Right renal pelvis (tissue), 4 donors: ENCODE measurements at places on chromosomes 6 and 20. TPM values are rescaled to one million over a fixed set of nuclear protein-coding genes. Genes with fewer than 3 reads are reported as not detected.

DNA sequence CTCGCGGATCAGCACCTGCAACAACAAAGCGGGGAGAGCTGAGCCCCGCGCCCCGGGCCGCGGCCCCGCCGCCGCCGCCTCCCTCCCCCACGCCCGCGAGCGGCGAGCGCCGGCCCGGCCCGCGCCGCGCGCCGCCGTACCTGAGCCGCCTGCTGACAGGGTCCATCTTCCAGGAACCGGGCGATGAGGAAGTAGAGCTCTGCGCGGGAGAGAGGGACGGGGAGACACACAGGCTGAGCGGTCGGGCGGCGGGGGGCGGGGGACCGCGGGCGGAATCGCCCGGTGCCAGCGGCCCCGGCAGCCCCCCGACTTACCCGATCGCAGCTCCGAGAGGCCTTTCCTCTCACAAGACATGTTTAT, 359 bp downstream of the PHIP start:
- DNase-seq, result no peak

SLC35A1 gene
- polyA plus RNA-seq, result 44.8 TPM

DNA sequence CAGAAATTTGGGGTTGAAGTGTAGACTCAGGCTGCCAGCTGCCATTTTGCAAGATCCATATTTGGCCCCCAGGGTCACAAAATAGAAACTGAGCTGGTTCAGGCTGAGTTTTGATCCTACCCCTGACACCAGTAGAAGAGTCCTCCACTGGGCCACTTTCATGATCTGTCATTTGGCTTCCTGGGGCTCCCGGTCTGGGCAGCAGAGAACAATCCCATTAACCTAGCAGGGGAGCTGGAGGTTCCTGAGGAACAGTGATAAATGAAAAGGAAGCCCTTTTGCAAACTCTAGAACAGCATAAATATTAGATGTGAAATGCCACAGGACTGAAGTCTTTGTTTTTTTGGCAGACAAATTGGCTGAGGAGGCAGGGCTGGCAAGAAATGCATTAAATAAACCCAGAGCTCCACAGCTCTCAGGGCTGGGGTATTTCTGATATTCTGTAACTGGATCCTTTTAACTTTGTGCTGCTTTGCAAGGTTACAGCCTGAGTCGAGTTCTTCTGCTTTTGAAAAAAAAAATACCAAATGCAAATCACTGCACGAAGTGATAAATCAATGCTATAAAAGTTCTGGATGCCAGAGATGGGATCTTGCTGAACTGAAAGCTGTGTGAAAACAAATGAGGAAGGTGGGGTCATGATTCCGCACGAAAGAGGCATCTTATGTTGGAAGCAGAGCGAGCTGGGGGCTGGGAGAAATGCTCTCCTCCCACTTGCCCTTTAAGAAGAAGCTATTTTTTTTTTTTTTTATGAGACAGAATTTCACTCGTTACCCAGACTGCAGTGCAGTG, 64.4 kb downstream of the SULF2 start:
- DNase-seq, result no peak

DNA sequence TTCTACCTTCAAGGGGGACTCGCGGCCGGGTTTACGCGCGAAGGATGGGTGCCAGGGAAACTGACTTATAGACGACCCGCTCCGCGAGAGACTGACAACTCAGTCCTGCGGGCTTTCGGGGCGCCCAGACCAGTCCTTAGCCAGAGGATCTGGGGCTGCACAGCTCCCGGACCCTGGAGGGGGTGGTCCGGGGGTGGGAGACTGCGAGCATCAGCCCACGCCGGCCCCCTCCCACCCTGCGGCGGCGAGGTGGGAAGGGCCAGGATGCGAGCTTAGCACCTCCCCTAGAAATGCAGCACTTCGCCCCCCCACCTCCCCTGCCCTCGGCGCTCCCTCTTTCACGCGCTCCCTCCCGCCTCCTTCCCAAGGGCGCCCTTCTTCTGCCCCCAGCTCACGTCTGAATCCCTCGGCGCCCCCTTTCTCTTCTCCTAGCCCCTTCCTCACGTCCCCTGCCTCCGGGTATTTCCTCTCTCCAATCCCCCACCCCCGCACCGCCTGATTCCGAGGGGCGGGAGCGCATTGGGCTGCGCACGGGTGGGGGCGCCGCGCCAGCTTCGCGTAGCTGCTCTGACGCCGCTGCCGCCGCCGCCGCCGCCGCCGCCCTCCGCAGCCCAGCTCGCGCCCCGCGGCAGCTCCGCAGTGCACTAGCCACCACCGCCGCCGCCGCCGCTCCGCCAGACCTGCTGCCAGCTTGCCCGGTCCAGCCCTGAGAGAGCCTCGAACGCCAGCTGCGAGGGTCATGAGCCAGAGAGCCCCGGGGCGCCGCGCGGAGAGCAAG, at the start of gene SLC32A1:
Gene SLC32A1 (plus strand): TSS at position 639 of the 778 bp plus-strand sequence. CDS start 239 bp downstream, outside the sequence.
- no peak for DNase-seq
